Activated CD4-positive, alpha-beta memory T cell treated with anti-CD3 and anti-CD28 coated beads for 36 hours (primary cell): ENCODE measurements at places on chromosomes 11 and 22.

GRCh38 chr11:95327273-95327948, 96.4 kb upstream of the SESN3 start:
- DNase-seq: no peak

DNA sequence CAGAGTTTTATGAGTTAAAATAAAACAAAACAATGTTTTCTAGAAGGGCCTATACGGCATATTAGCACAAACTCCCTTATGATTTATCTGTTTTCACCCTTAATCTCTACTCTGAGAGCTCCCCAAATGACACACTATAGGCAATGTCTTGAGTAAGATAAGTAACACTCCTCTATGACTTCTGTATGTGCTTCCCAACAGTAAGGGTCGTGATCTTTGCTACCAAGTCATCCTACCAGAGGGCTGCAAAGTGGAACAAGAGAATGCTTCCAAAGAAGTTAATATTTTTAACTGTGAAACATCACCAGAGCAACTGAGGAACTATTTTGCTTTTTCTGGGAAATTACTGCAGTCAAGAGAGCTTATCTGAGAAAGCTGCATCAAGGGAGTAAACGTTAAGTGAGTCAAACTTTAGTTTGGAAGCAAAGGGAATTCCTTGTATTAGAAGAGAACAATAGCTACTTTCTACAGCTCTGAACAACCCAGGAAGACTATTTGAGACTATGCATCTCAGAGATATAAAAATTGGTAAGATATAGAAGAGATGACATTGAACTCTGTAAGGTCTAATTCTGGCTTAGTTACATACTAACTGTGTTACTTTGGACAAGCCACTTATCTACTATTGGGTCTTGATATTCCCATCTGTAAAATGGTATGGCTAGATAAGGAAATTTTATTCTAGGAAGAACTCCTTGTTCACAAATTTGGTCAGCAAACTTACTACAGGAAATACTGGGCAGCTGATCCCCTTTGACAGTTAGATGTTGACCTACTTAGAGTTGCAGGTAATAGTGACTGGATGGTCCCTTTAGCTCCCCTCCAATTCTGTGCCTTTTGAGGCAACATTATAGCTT, 43.7 kb upstream of the CCDC34 start:
- DNase-seq: no peak

DNA sequence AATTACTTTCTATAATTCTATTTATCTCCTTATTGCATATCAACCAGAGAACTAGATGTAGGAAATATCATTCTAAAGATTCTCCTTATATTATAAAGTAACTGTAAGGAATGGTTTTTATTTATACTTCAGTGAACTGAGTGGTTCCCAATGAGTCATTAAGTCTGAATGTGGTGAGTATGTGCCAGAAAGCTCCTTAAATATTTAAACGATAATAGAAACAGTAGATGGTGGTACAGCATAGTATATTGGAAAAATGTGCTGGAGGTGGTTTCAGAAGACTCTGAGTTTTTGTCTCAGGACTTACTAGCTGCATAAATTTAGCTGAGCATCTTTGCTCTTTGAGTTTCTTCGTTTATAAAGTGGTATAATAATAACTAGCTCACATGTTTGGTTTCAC, 653.5 kb downstream of the FAM181B start:
- no peak for DNase-seq

DNA sequence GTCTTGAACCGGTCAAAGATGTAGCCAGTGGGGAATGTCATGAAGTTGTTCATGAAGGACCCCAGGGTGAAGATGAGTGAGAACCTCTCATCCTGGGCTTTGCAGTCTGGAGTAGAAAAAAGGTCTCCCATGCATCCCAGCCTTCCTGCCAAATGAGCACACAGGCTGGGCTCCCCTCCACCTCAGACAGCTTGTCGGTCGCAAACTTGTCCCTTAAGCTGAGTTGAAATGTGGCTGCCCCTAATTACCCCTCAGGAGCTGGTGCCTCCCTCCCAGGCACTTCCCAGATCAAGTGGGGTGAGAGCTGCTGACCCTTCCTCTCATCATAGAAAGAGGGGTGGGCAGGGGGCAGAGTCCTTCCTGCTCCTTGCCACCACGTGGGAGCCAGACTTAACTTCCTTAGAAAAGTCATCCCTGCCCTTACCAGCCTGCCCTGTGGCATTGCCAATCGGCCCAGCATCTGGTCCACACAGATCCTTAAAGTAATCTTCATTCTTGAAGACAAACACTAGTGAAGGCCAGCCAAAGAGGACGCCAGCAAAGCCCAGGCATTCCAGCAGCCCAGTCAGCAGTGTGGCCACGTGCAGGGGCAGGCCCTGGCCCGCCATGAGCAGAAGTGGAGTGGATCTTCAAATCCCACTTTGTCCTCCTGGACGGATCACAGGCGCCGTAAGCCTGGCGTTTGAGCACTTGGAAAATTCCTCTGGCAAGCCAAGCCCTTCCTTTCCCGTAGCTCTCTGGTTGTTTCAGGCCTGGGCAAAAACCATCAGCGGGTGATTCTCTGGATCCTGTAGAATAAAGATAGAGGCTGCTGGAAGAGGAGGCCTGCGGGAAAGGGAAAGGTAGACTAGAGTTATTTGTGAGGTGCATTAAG, 1.1 kb downstream of the SLC43A3 start:
- peak; percentile 35 for DNase-seq

GRCh38 chr11:102459393-102459792, 6.8 kb upstream of the TMEM123 start:
- no peak for DNase-seq

DNA sequence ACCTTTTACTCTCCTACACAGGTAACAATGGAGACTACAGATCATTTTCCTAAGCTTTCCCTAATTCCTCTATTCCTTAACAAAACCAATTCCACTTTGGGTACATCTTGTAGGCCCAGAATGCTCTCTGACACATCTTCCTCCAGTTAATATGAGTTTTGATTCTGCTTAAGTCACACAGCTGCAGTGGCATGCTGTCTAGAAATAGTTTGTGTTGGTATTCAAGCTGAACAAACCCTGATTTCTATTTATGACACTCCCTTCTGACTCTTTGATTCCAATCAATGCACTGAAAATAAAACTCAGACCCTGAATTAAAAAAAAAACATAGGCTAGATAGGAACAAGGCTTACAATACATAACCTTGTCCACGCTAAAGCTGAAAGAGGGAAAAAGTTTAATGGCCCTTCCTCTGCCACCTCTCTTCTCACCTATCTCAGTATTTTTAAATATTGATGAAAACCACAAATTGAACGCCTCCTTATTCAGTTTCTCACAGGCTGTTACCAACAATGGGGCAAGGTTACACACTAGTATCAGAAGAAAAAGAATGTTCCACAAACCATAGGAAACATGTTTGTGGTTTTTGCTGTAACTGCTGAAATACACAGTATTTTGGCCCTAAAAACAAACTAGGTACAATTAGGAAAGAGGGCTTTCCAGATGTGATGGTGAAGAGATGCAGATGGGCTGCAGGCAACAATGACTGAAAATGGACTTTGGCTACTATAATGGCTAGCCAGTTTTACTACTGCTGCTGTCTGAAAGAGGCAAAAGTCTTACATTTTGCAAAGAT, 35.7 kb upstream of the GAB2 start:
- no peak for DNase-seq
